ENCODE measurements at places on chromosomes 7 and 10. TPM values are rescaled to one million over a fixed set of nuclear protein-coding genes. Genes with fewer than 3 reads are reported as not detected.

HOXA5 gene
- 4.9 TPM for total RNA-seq

OR9A2 gene
- total RNA-seq, result not detected

NDUFA5 gene
- 88.9 TPM for total RNA-seq

GRID1 gene
- 8.0 TPM for total RNA-seq

ZNF735 gene
- not detected for total RNA-seq

SUN3 gene
- not detected for total RNA-seq

DNA sequence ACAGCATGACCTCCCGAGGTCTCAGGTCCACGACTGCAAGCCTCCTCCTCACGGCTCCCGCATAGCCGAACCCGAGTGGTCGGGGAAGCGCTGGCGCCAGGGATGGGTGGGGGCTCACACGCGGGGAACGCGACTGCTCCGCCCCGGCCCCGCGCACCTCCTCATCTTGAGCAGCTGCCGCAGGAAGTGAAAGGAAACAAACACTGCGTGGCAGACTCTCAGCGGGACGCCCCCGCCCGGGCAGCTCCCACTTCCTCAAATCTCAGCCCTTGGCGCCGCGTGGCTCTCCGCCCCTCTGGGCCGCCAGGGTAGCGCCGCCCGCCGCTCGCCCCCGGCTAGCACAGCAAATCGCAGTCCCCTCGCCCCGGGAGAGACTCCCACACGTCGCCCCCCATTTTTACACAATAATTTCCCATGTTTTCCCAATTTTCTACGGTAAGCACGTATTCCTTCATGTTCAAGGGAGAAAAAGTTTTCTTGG is at the start of gene TMEM243:
TMEM243 (minus strand) TSS at position 188 of the 481 bp plus-strand sequence. CDS start 229 bp downstream, outside the sequence.
- H3K27me3 ChIP-seq, result no peaks in the 10 kb centered on the region
- peak; percentile 64 for DNase-seq
- peak within 1 kb of the TSS; percentile 66 for H3K4me3 ChIP-seq
- H3K4me1 ChIP-seq, result peaks cover 5% of the 10 kb centered on the region

DNA sequence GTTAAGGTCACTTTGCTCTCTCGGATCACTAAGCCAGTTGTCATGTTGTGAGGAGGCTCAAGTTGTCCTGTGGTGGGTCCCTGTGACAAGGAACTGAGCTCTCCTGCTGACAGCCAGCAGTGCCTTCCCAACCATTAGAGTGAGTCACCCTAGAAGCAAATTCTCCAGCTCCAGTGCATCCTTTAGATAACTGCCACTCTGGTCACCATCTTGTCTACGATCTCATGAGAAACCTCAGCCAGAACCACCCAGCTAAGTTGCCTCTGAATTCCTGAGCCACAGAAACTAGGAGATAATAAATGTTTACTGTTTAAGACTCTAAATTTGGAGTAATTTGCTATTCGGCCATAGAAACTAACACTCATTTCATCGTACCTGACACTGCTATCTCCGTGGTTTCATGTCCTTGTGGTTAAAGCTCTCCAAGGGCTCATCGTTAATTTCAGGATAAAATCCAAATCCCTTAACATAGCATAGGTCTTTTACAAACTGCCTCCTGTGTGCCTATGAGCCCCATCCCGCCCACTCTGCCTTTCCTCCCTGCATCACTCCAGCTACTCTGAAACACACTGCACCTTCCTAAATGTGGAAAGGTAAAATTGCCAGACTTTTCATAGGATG is 56.5 kb upstream of the WIPF3 start:
- no peak overlapping the region for H3K4me3 ChIP-seq
- no peaks in the 10 kb centered on the region for H3K4me1 ChIP-seq
- no peaks in the 10 kb centered on the region for H3K27me3 ChIP-seq
- H3K27ac ChIP-seq, result no peak overlapping the region
- H3K36me3 ChIP-seq, result no peaks in the 10 kb centered on the region

DNA sequence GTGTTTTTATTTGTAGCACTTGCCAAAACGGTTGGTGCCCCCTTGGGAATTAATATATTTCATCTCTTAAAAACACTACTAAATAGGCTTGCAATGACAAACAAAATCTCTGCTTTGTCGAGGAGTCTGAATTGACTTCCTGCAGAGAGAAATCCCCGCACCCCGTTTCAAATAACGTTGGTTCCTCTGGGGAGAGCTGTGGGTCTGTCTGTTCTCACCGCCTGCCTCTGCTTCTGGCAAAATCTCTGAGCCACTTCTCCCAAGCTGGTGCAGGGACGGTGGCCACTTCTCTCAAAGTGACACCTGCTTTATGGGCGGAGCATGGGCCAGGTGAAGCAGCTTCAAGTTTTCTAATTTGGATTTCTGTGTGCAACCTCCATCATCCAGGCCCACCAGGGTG is 186.3 kb upstream of the ADARB2 start:
- DNase-seq, result no peak
- H3K4me3 ChIP-seq, result no peak overlapping the region
- no peak overlapping the region for H3K27ac ChIP-seq
- no peaks in the 10 kb centered on the region for H3K4me1 ChIP-seq
- 0 out of 2 replicates have a peak, but pooled peaks cover 1% of the 10 kb centered on the region for H3K27me3 ChIP-seq
- H3K36me3 ChIP-seq, result no peaks in the 10 kb centered on the region

GRCh38 chr7:105581066-105581811 is at the start of gene EFCAB10:
EFCAB10 (minus strand) TSS chr7:105581493; CDS start chr7:105581463, 30 bp downstream.
- H3K36me3 ChIP-seq, result no peaks in the 10 kb centered on the region
- peak; percentile 85 for DNase-seq
- no peaks in the 10 kb centered on the region for H3K4me1 ChIP-seq
- H3K4me3 ChIP-seq, result peak within 1 kb of the TSS; percentile 38

DNA sequence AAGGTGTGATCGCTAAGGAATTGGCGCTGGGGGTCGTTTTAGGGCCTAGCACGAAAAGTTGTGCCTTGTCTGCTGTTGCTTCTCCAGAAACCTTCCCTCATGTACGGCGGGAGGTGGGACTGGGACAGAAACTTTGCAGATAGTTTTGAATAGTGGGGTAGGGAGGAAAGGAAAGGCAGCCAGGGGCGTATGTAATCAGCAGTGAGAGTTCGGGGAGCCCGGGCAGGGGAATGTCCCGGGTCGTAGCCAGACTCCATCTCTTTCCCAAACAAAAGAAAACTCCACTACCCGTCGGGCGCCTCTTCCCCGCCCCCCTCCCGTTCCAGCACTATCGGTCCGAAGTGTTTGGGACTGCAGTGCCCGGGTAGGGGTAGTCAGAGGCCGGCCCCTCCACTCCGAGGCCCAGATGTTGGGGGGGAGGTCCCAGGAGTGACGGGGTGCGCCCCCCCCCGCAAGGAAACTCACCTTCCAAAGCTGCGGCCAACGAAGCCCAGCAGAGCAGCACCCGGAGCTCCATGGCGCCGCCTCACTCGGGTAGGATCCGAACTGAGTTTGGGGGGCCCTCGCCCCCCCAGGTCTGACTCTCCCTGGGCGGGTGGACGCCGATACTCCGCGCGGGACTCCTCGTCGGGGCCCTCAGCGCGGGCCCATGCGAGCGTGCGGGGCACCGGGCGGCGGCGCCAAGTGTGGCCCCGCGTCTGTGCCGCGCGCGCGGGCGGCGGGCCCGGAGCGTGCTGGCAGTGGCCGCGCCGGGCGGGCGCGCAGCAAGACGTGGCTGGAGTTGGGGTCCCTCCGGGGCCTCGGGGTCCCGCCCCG is 601 bp downstream of the EPHB4 start:
- peaks cover 23% of the 10 kb centered on the region for H3K4me1 ChIP-seq
- H3K36me3 ChIP-seq, result peaks cover 11% of the 10 kb centered on the region
- H3K27me3 ChIP-seq, result no peaks in the 10 kb centered on the region
- peak; percentile 18 for DNase-seq

DNA sequence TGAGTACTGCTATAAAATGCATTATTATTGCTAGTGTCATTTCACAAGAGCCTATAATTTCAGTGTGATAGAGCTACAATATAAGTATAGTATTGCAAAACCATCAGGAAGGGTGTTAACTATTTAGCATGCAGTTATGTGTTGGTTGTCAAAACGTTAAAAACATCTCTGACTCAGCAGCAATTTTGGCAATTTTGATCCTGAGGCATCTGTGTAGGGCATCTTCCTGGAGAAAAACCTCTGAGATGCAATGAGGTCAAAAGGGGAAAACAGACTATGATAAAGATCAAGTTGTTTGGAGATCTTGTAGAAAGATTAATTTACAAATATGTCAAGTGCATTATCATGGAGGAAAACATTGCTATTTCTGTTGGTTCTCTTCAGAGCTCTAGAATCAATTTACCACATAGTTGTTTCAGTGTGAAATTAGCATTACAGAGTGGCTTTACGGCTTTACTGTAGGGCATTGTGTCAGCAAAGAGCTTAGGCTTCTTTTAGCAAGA is 5.3 kb downstream of the CFTR start:
- H3K4me3 ChIP-seq, result no peak overlapping the region
- H3K4me1 ChIP-seq, result peaks cover 60% of the 10 kb centered on the region
- DNase-seq, result no peak
- no peak overlapping the region for H3K27ac ChIP-seq
- no peaks in the 10 kb centered on the region for H3K27me3 ChIP-seq
- H3K36me3 ChIP-seq, result 0 out of 2 replicates have a peak, but pooled peaks cover 1% of the 10 kb centered on the region

DNA sequence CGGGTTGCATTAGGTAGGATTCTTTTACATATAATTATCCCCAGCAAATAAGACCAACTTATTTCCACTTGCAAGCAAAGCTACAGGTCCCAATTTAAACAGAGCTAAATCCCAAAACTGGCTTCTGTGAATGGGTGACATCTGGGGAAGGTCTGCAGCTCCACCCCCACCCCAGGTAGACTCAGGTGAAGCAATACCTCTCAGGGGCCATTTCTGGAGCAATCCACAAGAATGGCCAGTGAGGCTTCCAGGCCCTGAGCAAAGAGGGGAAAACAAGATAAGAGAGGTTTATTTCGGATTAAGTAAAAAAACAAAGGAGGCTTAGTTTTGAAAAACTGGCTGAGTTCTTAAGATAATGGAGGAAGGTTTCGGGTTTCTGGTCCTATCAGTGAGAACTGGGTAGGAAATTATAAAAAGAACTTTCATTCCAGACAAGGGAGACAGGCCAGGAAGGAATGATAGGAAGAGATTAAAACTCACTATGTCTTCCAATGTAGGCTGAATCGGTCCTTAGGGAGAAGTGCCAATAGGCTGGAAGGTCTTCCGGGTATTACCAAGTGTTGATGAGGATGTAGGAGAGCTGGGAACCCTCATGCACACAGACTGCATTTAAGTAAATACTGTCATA is 25.4 kb downstream of the SH3PXD2A start:
- peak; percentile 56 for DNase-seq
- peaks cover 33% of the 10 kb centered on the region for H3K4me1 ChIP-seq
- H3K4me3 ChIP-seq, result no peak overlapping the region
- no peaks in the 10 kb centered on the region for H3K36me3 ChIP-seq

GRCh38 chr10:102009801-102010425 is 46.1 kb downstream of the ARMH3 start:
- no peaks in the 10 kb centered on the region for H3K36me3 ChIP-seq
- H3K27ac ChIP-seq, result peak overlapping the region; percentile 21
- peak; percentile 72 for DNase-seq
- H3K27me3 ChIP-seq, result no peaks in the 10 kb centered on the region
- H3K4me1 ChIP-seq, result peaks cover 8% of the 10 kb centered on the region
- H3K4me3 ChIP-seq, result no peak overlapping the region

GRCh38 chr10:53624722-53625121 is 852.1 kb upstream of the MBL2 start:
- no peaks in the 10 kb centered on the region for H3K36me3 ChIP-seq
- DNase-seq, result no peak
- no peaks in the 10 kb centered on the region for H3K27me3 ChIP-seq
- no peak overlapping the region for H3K4me3 ChIP-seq

- H3K36me3 ChIP-seq, result no peaks in the 10 kb centered on the region
- no peaks in the 10 kb centered on the region for H3K27me3 ChIP-seq
- no peak for DNase-seq
- H3K4me3 ChIP-seq, result no peak overlapping the region
Measured at GRCh38 chr7:135761751-135762488, 13.3 kb upstream of the FAM180A start.

- no peaks in the 10 kb centered on the region for H3K27me3 ChIP-seq
- H3K36me3 ChIP-seq, result no peaks in the 10 kb centered on the region
- no peak overlapping the region for H3K4me3 ChIP-seq
- DNase-seq, result peak; percentile 31
Measured at GRCh38 chr10:43317422-43317821, 50.6 kb upstream of the RASGEF1A start.

DNA sequence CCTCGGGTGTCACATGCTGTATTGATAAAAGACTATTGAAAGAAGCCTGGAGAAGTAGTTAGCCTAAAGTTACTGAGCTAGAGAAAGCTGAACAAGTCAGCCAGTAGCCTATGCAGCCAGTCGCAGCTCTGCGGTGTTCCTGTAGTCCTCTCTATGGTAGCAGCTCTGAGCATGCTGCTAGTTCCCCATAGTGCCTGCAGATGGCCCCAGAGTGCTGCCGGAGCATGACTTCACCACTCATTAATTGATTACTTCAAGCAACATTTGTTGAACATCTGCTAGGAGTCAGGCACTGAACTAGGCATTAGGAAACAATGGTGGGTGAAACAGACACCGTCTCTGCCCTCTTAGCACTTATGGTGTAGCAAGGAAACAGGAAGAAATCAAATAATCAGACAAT is 422.7 kb downstream of the SORCS3 start:
- H3K4me1 ChIP-seq, result no peaks in the 10 kb centered on the region
- no peaks in the 10 kb centered on the region for H3K27me3 ChIP-seq
- H3K4me3 ChIP-seq, result no peak overlapping the region

- no peak overlapping the region for H3K27ac ChIP-seq
- H3K36me3 ChIP-seq, result no peaks in the 10 kb centered on the region
- H3K4me3 ChIP-seq, result no peak overlapping the region
- no peak for DNase-seq
- no peaks in the 10 kb centered on the region for H3K27me3 ChIP-seq
Measured at GRCh38 chr7:21641546-21641945, 98.7 kb downstream of the DNAH11 start.

- H3K36me3 ChIP-seq, result peaks cover 5% of the 10 kb centered on the region
- no peaks in the 10 kb centered on the region for H3K27me3 ChIP-seq
- DNase-seq, result no peak
- no peak overlapping the region for H3K27ac ChIP-seq
- H3K4me1 ChIP-seq, result no peaks in the 10 kb centered on the region
Measured at GRCh38 chr10:102657984-102658724, 13.9 kb downstream of the TRIM8 start.

DNA sequence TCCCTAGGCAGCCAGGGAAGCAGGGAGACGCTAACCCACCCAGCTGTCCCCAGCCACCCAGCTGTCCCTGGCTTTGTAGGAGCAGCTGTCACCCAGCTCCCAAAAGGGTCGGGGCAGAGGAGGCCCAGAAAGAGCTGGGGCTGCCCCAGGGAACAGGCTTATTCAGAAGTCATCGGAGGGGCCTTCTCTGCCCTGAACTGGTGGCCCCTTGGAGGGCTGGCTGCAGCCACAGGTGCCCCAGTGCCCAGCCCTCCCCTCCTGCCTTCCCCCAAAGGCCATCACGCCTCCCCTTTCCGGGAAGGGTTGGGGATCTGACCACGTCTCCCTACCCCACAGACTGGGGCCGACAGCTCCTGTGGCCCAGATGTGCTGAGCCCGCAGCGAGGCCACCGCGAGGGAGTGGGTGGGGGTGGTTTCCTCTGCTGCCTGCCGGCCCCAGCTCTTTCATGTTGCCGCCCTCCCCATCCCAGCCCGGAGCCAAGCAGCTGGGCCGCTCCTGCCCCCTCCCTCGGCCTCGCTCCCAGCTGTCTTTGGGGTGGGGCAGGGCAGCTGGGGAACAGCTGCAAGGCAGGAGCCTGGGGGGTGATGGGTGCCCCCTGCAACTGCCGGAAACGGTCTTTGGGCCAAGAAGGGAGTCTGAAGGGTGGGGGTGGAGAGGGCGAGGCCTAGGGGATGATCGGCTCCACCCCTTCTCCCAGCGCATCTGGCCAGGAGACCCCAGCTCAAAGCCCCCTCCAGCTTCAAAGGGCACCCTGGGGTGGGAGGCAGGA is 16.8 kb downstream of the TRIM8 start:
- no peak overlapping the region for H3K27ac ChIP-seq
- no peaks in the 10 kb centered on the region for H3K4me1 ChIP-seq
- no peak overlapping the region for H3K4me3 ChIP-seq
- DNase-seq, result no peak
- H3K27me3 ChIP-seq, result no peaks in the 10 kb centered on the region
